ENCODE measurements at places on chromosomes 11 and 22.

DNA sequence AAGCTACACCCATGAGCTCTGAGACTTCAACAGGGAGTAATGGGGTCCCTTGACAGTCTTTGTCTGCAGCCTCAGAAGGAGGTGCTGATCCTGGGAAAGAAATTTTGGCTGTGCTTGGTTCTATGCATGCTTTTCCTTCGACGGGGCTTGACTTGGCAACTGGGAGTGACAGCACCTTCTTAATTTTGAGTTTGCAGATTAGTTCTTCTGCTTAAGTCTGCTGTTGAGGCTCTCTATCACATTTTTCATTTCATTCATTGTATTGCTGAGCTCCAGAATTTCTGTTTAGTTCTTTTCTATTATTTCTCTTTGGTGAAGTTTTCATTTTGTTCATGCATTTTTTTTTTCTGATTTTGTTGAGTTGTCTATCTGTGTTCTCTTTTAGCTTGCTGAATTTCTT, 125.6 kb downstream of the SNX19 start:
- no peak for DNase-seq

- no peak for DNase-seq
These were observed 44.9 kb downstream of the WNT11 start for GRCh38 chr11:76161261-76161961.

GRCh38 chr11:133029107-133029506, 503.2 kb downstream of the OPCML start:
- DNase-seq: no peak

- DNase-seq: no peak
These were observed 540.8 kb downstream of the SOX6 start for GRCh38 chr11:15815246-15816195.

DNA sequence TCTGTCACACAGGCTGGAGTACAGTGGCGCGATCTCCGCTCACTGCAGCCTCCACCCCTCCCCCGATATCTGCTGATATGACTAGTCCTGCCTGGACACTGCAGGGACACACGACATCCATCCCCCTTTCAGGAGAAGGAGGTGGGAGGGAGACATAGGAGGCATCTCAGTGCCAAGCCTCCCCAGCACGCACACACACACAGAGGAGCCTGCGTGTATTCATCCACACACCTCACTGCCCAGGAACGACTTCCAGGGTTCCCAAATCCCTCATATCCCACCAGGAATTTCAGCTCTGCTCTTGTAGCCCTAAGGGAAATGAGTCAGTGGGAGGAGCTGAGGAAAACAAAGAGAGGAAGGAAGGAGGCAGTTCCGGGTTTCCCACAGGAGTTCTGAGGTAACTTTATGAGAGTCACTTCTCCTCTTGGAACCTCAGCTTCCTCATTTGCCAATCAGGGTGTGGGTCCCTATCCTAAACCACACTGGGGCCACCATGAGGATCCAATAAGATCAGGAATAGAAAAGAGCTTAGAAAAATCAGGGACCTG, 37.2 kb upstream of the ACER3 start:
- DNase-seq: no peak

- DNase-seq: no peak
These were observed 71.2 kb upstream of the GDPD4 start for GRCh38 chr11:77372726-77373125.

GRCh38 chr11:105840391-105840790, 181.6 kb downstream of the MSANTD4 start:
- DNase-seq: no peak

- DNase-seq: no peak
These were observed 39.0 kb downstream of the IL18BP start for GRCh38 chr11:72037554-72038311.

DNA sequence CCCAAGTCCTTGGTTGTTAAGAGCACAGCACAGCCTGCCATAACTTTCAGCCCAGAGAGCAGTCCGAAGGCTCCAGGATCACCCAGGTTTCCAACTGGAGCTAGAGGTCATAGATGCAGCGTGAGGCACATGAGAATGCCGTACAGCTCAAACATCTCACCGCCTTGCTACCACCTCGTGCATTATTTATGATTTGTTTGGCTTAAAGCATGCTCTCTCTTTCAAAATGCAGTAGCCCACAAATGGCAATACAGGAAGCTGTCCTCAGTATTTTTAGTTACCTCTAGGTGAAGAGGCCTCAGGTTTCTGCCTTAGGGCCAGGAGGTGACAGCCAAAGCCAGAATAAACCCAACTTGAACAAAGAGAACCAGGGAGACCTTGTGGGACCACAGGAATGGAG, 14.4 kb downstream of the SCN3B start:
- DNase-seq: no peak

GRCh38 chr11:32884770-32885384, 7.7 kb upstream of the QSER1 start:
- DNase-seq: no peak

DNA sequence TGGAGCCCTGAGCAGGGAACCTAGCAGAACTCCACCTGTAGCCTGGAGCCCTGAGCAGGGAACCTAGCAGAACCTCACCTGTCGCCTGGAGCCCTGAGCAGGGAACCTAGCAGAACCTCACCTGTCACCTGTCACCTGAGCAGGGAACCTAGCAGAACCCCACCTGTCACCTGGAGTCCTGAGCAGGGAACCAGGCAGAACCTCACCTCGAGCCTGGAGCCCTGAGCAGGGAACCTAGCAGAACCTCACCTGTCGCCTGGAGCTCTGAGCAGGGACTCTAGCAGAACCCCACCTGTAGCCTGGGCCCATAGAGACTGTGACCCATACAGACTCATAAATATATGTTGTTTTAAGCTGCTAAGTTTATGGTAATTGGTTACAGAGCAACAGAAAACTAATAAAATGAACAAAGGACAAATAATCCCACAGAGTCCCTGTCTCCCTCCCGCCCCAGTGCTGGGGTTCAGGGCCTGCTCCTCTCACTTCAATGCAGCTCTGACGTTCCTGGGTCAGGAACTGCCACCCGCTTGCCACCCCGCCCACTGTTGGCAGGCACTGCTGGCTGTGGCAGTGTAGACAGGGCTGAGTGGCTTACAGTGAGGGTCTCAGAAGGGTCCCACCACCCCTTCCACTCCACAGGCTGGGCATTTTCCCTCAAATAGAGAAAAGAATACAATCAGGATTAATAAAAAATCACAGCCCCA, 259.1 kb downstream of the TBC1D22A start:
- DNase-seq: no peak

DNA sequence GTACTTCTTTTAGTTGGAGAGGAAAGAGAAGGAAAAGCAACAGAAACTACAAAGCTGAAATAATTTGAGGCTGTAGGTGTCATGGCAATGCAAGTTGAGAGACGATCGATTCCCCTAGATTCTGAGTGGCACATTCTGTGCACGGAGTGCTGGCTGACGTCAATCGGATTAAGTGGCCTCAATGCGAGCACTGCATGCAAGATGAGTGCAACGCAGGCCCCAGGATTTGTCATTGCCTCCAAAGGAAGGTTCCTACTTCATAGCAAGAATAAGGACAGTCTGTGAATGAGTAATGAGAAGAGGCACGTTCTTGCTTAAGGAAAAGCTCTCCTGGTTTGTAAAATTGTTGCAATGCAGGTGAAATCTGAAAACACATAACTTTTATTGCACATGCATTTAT, 892.4 kb downstream of the KCNA4 start:
- DNase-seq: no peak

GRCh38 chr11:9577556-9577955, 4.1 kb downstream of the WEE1 start:
- no peak for DNase-seq

Data from stimulated activated CD8-positive, alpha-beta memory T cell treated with anti-CD3 and anti-CD28 coated beads, Interleukin-15, amount 100 ng/mL, for 24 hours (primary cell).